ENCODE measurements at places on chromosomes 2 and 18.
A peak's percentile ranks its signal among the peaks of the same experiment; 100 is the strongest.

DNA sequence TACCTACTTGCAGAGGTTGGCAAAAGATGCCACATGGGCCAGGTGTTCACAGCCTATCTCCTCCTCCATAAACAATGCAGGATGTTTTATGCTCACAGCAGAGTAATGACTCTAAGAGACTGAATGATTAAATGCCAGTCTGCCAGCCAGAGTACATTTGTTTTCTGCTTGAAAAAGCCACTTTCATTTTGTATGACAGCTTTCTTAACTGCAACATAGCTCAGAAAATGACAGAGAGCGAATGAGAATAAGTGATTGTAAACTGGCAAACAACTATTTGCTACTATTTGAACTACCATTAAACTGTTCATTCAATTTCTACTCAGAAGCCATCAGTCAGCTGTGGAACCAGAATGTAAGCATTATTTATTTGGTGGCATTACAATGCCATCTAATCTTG, 50.6 kb upstream of the DCC start:
- DNase-seq, result no peak

GRCh38 chr2:212794471-212794870, 255.9 kb upstream of the ERBB4 start:
- DNase-seq, result no peak

- no peak for DNase-seq
Measured at GRCh38 chr2:203886661-203887151, 19.1 kb downstream of the CTLA4 start.

DNA sequence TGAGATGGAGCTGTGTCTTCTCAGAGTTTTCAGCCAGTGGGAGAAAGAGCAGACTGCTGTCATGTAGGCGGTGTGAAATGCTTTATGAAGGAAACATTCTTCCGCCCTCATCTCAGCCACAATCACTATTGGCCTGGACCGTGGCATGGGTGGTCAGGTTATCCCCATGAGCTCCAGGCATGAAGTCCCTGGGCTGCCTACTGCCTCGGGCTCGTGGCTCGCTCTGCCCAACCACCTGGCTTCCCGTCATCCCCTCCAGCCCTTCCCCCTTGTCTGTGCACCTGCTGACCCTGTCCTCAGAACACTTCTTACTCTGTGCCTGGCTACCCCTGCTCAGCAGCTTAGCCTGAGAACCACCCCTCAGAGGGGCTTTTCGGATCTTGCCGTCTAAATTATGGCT, 15.5 kb downstream of the COLEC11 start:
- DNase-seq, result no peak

- DNase-seq, result no peak
Measured at GRCh38 chr18:61348230-61348629, 15.0 kb downstream of the CDH20 start.

DNA sequence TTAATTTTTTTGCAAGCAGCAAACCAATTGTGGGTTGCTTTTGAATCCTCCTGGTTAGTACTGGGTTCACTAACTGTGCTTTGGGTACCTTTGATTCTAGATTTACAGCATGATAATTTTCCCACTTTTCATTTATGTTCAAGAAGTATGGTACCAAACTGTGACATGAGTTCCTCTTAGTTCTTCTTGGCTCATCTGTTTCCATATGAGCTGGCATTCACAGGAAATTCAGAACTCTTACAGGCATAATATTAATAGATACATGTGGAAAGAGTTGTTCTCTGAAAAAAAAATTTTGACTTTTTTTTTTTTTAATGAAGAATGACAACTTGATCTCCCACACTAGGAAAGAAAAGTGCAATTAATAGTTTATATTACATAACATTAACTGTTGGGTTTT, 59.4 kb downstream of the FMNL2 start:
- DNase-seq, result no peak

DNA sequence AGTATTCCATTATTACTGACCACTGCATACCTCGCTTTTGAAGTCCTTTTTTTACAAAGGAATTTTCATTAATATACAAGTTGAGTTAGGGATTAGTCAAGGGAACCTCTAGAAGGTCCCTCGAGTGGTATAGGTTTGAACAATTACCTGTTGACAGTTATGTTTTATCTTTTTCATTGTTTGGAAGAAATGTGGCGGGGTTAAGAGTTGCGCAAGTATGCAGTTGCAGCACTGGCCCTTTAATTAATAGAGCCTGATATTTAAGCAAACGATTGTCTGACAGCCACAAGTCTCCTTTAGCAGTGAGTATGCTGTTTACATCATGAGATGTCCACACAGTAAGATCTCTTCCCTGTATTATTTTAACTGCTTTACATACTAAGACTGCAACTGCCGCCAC, 24.3 kb downstream of the KYNU start:
- no peak for DNase-seq

DNA sequence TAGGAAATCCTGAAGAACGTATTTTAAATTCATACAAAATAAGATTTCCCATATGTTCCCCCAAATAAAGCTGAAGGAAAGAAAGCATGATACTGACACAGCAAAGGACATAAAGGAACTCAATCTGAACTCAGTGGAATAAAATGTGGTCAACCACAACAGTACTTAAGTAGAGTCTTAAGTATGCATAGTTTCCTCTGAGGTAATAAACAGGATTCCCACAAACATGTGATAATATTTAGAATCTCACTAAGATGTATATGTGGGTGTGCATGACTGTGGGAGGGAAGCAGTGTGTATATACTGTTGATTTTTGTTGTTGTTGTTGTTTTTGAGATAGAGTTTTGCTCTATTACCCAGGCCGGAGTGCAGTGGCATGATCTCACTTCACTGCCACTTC, 69.3 kb downstream of the NOL10 start:
- DNase-seq, result peak; percentile 5

DNA sequence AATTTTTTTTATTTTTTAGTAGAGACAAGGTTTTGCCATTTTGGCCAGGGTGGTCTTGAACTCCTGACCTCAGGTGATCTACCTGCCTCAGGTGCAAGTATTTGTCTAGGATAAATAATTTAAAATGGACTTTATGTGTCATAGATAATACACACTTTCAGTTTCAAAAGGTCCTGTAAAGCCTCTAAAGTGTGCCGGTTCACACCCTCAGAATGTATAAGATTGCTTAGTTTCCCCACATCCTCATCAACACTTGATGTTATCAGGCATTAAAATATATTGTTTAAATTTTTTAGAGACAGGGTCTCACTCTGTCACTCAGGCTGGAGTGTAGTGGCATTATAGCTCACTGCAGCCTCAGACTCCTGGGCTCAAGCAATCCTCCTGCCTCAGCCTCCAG, 170.5 kb downstream of the ANKRD44 start:
- no peak for DNase-seq

DNA sequence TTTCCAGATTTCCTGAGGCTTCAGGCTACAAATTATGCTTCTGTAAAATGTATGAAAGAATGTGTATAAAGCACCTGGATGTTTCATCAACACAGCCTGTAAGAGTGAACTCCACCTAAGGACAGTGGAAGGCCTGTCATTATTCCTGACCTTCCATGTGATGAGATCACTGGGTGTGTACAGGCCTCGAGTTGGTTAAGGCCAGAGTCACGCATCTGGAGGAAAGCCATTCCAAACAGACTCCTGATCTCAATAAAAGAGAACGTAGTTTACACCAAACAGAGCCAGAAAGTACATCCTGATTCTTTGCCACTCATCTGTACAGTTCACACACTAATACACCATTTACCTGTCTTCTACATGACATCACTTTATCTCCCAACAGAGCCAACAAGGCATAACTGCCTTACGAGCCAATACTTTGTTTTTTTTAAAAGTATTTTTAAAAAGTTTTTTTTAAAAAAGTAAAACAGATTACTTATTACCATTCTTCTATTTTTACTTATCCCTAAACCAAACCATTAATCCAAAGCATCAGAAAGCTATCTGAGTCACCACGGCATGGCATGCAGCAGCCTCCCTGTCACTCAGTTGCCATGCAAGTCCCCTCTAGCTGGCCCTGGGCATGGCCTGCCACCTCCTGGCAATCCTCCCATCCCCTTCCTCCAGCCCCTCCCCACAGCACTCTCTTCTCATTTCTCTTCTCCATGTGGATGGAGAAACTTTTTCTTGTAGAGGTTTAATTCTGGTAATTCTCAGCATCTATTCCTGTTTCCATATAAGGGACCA, 78.8 kb upstream of the TFCP2L1 start:
- peak; percentile 38 for DNase-seq

DNA sequence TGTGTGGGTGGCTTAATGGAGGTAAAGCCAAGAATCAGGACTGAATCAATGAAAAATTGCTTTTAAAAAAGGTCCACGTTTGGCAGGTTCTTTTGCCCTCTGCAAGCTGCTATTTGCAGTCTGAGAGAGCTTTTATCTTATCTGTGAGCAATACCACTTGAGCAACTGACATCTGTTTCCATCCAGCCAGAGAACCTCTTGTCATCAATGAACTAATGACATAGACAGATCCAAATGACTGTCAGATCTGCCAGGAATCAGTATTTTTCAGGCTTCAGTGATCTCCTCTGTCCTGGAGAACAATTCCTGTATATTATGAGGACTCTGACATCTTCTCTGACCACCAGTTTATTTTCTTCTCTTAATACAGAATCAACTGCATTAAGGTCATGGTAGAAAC, 608.1 kb downstream of the LRP1B start:
- DNase-seq, result no peak

- no peak for DNase-seq
Measured at GRCh38 chr2:85283641-85284040, 44.1 kb downstream of the TGOLN2 start.

DNA sequence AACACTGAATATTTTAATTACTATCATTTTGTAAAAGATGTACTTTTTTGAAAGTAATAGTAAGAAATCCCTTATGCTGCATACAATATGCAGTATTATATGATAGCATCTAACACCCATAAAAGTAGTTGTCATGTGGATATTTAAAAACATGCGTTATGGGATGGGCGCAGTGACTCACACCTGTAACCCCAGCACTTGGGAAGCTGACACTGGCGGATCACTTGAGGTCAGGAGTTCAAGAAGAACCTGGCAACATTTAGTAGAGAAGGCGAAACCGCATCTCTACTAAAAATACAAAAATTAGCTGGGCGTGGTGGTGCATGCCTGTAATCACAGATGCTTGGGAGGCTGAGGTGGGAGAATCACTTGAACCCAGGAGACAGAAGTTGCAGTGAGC, 88.9 kb downstream of the FEZ2 start:
- no peak for DNase-seq
